NCI-H2171 treated with DMSO at 0.1 percent for 48 hours (cell line): ENCODE measurements at places on chromosomes 11 and 22.

GRCh38 chr11:36165621-36166397 lies 123.4 kb downstream of the COMMD9 start:
- DNase-seq = peak; percentile 70

- DNase-seq = peak; percentile 93
These were observed 10.1 kb downstream of the ACO2 start for GRCh38 chr22:41478891-41479521.

DNA sequence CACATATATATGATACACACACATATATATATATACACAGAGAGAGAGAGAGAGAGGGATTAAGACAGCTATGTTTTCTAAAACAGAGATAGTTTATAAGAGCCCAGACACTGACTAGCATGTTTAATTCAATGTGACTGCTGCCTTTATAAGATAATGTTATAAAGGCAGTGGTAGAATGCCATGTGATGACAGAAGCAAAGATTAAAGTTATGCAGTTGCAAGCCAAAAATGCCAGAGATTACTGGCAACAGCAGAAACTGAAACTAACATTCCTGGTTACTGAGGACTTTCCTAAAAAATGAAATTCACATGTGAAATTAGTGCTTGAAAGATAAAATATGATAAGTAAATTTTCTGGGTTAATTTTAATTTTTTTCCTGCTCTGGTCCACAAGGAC lies 1888.9 kb downstream of the LRRC4C start:
- DNase-seq = no peak

DNA sequence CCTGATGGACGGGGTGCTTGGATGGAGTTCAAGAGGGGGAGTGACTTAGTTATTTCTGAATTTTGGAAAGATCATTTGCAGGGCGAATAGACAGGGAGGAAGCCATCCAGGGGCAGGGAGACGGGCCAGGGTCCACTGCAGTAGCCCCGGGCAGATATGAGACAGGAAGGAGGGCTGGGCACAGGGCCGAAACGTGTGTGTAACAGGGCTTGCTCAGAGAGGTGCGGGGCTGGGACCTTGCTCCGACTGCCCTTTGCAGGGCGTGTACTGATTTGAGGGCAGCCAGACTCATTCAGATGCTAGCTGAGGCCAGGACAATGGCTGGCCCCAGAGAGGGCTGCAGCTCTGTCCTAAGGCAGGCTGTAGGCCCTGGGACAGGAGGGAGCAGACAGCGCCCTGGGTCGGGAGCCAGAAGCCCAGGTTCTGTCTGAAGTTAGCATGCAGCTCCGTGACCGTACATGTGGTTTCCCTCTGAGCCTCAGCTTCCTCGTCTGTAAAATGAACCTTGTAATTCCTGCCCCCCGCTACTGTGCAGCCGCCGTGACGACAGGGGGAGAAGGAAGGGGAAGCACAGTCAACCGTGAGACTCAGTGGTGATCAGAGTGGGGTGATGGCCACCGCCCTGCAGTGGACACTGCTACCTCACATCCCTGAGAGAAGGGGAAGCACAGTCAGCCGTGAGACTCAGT lies 103.4 kb downstream of the PHF21B start:
- no peak for DNase-seq

DNA sequence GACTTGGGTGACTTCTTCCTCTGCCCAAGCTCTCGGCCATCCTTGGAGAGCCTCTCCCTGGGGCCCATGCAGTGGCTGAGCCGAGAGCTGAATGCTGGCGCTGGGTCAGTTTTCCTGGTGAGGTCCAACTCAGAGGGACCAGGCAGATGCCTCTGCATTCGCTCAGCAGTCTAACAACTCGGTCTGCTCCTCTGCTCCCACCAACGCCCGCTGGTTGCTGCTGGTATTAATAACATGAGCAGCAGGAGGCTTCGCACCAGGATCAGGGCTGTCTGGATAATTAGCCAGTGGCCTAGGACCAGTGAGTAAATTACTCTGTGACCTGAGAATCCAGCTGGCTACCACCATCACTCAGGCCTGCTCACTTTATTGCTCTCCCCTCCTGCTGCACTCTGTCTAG lies 77.7 kb upstream of the FAM181B start:
- no peak for DNase-seq

DNA sequence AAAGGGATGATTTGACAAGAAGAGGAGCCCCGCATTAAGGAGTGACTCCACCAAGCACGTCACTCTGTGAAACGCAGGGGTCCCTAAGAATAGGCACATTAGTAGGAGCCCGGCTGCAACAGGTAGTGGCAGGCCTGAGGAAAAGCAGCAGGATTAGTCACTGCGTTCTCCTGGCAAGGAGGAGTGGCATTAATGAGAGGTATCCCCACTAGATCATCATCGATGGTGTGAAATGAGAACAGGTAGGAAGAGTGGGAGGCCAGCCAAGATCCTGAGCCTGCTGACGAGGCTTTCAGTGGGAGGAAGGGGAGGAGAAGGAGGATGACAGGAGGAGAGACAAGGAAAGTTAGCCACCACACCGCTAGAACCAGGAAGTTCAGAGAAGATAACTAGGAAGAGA lies 38.6 kb downstream of the NRXN2 start:
- DNase-seq = no peak

DNA sequence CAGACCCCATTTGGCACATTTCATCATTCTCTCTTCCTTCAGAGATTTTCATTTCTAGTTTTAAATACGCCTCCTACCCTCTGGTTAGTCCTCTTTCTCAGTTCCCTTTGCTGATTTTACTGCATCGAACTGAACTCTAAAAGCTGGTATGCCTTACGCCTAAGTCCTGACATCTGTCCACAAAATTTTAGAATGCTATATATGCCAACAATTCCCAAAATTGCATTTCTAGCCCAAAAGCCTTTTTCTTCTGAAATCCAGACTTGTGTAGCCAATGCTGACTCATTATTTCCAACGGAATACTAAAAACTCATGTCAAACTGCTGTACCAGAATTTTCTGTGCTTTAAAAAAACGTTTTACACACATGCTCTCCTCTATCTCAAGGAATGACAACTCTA lies 1124.4 kb upstream of the TENM4 start:
- DNase-seq = no peak

GRCh38 chr11:77127235-77127911 lies 673 bp upstream of the MYO7A start:
- no peak for DNase-seq

DNA sequence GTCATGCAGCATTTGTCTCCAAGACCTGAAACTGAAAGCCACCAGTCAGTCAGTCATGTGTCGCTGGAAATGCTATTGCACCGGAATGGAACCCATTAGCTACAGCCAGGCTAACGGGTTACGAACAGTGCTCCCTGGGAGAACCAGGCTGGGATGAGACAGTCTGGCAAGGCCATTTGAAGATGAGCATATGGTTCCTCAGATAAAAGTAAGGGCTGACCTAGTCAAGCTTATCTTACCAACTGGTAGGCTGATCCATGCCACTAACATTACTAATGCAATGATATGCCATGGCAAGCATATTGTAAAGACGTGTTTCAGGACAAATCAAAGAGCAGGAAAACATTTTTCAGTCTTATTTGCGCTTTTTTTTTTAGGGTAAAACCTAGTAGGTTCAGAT lies 28.4 kb downstream of the NAP1L4 start:
- DNase-seq = no peak

- DNase-seq = no peak
These were observed 54.8 kb upstream of the TIMP3 start for GRCh38 chr22:32746732-32747131.

GRCh38 chr11:44912270-44912987 lies 38.3 kb downstream of the TP53I11 start:
- no peak for DNase-seq

GRCh38 chr22:31616315-31616980 lies 45.6 kb downstream of the PISD start:
- DNase-seq = no peak

DNA sequence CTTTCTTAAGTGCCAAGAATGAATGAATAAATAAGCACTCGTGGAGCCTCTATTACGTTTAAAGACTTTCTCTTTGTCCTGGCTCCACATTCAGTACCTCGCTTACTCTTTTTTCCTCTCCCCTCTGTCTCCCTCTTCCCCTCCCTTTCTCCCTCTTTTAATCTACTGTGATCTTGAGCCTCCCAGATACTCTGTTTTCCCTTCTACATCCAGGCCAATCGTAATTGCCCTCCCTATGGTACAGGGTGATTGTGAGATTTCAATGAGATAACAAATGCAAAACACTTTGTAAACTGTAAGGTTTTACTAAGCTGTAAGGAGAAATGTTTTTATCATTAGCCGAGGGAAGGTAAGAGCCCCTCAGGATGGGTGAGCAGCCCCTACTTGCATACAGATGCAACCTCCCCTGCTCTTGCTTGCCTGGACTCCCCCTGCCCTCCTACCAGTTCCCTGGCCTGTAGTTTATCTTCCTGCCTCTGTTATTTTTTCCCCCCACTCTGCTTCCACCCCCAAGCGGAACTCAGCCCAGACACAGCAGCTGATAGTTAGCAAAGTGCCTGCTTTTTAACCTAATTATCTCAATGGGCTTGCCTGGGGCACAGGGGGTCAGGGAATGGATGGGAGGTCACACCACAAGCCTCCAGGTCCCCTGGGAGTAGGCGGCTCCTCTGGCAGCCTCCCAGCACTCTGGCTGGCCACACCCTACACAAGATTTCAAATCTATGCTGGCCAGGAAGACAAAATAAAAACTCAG lies 76.9 kb upstream of the CADM1 start:
- DNase-seq = peak; percentile 45

GRCh38 chr11:14411818-14412217 lies 52.8 kb upstream of the RRAS2 start:
- no peak for DNase-seq

DNA sequence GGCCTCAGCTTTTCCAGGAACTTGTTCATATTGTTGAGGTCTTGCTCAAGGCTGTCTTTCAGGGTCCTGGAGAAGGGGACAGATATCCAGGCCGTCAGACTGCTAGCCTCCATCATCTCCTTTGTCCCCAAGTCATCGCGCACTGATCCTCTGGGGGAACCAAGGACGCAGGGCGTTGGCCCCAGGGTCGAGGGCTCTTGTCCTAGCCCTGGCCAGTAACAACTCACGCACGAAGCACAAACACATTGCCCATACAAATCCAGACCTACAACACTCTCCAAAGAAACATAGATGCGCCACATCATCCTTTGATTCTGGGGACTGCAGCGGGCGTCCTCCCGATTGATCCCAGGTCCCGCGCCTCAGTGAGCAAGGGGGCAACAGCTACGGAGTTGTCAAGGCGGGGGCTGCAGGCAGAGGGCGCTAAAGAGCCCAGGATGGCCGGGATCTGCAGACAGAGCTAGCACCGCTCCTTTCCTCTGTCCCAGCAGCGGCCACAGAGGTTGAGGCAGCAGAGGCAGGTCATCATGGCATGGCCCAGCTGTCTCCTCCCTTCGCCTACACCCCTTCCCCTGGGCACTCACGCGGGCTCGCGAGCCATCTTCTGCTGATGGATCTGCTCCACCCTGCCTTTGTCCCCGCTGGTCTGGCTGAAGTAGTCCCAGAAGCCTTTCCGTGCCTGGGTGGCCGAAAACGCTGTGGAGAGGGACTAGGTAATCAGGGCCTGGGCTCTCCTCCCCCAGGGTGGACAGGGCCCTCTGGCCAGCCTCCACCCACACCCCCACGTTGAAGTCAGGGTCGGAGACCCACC lies 472 bp downstream of the APOA5 start:
- DNase-seq = no peak
